ENCODE measurements at places on chromosomes 2 and 18.

DNA sequence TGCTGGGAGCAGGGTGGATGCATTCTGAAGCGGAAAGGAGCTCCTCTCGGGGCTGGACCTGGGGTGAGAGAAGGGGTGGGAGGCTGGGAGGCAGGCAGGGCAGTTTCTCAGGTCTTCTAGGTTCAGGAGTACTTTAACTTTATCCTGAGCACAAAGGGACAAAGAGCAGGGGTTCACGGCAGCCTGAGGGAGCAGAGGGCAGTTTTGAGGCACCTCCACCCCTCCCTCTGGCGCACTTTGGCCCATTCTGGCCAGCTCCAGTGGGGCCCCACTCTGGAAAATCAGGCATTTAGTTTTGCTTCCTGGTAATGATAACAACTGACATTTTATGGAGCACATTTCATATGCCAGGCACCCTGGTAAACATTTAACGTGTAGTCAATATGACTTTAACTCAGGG is 14.3 kb downstream of the B3GNT7 start:
- no peak for DNase-seq

DNA sequence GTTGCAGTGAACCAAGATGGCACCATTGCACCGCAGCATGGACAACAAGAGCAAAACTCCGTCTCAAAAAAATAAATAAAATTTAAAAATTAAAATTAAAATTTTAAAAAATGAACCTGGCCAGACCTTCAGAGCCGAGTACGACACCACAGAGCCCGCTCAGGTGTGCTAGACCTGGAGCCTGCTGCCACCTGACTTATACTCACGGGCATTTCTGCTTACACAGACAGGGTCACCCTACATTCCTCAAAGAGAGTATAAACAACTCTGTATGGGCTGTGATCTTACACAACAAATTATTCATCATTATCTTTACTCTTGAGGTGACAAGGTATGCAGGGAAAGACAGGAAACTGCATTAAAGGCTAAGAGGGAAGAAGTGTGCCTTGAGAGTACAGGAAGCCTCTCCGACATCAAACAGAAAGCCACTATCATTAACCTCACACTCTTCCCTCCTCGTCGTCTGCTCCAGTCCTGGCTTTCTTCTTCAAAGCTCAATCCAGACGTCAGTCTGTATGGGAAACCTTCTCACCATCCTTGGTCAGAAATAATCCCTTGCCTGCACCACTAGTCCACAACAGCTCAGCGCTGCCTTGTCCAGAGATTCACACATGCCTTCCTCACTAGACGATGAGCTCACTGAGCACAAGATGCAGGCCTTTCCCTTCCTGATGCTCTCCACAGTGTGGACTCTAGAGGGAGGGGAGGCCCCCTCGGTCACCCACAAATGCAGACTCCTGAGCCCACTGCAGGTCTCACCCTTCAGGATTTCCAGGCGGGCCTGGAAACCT is 56.2 kb downstream of the UXS1 start:
- DNase-seq, result peak; percentile 37

DNA sequence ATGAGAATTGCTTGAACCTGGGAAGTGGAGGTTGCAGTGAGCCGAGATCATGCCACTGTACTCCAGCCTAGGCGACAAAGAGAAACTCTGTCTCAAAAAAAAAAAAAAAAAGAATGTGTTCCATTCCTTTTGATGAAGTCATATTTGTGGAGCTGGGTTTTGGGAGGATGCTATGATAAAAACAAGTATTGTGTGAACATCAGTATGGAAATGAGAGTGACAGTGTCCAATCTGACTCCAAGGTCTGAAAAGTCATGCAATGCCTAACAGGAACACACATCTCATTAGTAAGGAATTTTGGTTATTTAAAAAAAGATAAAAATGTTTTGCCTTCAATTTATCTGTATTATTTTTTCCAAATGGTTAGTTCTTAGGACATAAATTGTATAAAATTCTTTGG is 11.8 kb downstream of the GCFC2 start:
- DNase-seq, result no peak

DNA sequence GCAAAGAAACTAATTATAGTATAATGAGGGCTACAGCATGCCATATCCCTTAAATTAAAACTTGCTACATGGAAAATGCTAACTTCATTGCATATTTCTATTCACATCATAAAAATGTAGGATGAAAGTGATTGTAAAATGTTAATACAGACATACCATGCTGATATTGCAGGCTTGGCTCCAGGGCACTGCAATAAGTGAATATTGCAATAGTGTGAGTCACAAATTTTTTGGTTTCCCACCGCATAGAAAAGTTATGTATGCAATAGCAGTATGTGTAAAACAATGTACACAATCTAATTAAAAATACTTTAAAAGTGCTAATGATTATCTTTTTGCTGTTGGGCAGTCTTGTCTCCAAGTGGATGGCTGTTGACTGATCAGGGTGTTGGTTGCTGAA is 162.1 kb downstream of the CD8B2 start:
- no peak for DNase-seq

GRCh38 chr2:179349670-179350303 is 85.2 kb upstream of the SESTD1 start:
- no peak for DNase-seq

DNA sequence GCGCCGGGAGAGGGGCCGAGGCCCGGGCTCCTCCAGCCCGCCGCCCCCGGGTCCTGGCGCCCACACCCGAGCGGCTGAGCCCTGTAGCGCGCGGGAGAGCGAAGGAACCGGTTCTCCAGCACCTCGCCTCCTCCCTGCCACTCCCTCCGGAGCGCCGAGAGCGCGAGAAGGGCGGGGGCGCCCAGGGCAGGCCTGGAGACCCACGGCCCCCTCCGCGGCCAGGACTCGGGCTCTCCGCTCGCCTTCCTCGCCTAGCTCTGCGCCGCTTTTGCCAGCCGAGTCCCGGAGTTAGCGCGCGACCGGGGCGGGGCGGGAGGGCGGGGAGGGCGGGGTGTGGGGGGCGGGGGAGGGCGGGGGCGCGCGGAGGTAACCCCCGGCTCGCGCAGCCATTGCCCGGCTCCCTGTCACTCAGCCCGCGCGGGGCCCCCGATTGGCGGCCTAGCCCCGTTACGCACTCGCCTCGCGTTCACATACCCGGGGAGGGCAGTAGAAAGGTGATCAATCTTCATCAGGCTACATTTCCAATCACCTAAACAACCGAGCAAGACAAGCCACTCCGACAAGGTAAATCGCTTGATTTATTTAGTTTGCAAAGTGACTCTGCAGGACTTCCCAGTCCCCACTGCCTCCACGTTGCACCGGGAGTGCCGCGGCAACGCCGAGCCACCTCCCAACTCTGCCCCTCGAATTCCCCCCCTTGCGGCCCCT is at the start of gene OTX1:
Gene OTX1, plus strand, starts transcription at position 497 of the 708 bp plus-strand sequence. CDS start 2,161 bp downstream, outside the sequence.
- DNase-seq, result no peak

- DNase-seq, result peak; percentile 17
These were observed 397.7 kb upstream of the HNRNPA3 start for GRCh38 chr2:176814740-176815367.

DNA sequence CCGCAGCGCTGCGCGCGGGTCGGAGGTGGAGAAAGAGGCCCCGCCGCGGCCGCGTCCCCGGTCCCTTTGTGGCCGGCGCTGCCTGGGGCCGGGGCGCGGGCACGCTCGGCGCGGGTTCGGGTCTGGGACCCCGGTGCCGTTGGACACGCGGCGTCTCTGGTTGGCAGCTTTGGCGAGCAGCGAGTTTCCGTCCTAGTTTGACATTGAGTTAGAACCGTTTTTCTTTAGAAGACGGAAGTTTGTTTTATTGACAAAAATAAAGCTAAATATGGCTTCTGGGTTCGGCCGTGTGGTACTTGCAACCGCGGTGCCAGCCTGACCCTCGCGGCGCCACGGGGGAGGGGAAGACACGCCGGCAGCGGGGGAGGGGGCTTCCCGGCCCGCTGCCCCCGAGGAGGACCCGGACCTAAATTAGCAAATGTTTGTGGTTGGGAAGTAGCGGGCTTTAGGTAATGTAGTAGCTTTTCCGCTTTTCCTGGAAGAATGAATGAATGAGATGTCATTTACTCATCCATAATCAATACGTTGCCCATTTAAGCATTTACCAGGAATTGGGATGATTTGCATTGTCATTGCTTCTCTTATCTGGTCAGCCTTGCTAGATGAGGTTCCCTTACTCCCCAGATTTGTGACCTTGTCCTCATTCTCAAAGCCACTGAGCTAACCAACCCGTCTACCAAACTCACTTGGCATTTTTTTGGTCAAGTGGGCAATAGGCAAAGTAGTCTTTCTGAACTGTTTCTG is 530 bp downstream of the GALNT1 start:
- no peak for DNase-seq

DNA sequence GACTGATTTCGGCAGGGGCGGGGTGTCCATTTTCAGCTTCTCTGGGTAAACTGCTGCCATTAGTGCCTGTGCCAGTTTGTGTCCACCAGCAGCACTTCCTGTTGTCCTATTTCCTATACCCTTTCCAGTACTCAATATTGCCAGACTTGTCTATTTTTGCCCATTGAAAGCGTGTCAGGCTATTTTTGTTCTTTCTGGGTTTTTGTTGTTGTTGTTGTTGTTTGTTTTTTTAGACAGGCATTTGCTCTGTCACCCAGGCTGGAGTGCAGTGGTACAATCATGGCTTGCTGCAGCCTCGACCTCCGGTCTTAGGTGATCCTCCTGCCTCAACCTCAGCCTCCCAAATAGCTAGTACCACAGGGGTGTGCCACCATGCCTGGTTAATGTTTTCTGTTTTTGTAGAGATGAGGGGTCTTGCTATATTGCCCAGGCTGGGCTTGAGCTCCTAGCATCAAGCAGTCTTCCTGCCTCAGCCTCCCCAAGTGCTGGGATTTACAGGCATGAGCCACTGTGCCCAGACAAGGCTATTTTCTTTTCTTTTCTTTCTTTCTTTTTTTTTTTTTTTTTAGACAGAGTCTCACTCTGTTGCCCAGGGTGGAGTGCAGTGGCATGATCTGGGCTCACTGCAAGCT is 8.5 kb downstream of the PRELID3A start:
- DNase-seq, result no peak

DNA sequence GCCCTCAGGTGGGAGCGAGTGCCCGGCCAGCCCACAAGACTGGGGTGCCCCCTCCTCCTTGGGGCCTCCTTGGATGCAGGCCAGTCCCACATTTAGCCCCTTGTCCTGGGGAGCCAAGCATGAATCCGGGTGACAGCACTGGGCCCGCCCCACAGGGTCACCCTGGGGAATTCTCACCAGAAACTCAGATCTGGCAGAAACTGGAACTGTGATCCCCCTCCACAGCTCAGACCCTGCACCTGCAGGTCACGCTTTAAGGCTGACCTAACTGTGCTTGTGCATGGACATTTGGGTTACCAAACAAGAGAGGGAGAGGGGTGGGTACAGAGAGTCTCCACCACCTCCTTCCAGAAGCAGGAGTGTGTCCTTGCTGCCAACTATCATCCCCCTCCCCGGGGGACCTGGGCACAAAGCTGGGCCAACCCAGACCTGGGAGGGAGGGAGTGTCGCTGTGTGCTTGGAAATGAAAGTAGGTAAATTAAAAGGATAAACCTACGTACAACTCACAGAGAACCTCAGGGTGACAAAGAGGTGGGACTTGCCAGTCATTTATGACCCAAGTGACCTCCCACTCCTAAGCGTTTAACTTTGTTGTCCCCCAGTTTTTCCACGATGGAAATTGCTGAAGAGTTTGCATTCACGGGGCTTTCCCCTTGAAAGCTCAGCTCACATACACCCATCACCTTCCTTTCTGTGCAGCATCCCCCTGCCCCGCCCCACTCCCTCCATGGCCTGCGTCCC is 9.1 kb downstream of the ITM2C start:
- no peak for DNase-seq

GRCh38 chr18:68472701-68473295 is 242.1 kb downstream of the TMX3 start:
- no peak for DNase-seq

GRCh38 chr18:2535419-2535910 is 35.8 kb downstream of the METTL4 start:
- no peak for DNase-seq

GRCh38 chr2:219078126-219078525 is 17.4 kb upstream of the IHH start:
- no peak for DNase-seq

- no peak for DNase-seq
These were observed 147.8 kb upstream of the TWIST2 start for GRCh38 chr2:238700117-238700457.

- DNase-seq, result no peak
These were observed 194.5 kb upstream of the SIX3 start for GRCh38 chr2:44746856-44747615.

DNA sequence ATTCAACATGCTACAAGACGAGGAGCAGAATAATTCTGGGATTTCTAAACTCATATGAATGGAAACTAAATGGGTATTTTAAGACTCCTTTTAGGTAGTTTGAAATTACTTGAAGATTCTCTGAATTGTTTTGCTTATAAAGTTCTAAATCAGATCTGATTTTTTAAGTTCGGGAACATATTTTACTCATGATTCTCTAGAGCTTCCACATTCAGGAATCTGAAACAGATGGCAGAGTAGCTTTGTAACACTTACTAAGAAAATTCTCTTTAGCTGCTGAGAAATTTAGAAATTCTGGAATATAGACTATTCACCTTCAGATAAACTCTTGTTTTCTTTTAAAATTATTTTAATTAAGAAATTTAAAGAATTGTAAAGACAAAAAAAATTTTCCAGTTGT is 13.7 kb downstream of the RBBP8 start:
- DNase-seq, result no peak

DNA sequence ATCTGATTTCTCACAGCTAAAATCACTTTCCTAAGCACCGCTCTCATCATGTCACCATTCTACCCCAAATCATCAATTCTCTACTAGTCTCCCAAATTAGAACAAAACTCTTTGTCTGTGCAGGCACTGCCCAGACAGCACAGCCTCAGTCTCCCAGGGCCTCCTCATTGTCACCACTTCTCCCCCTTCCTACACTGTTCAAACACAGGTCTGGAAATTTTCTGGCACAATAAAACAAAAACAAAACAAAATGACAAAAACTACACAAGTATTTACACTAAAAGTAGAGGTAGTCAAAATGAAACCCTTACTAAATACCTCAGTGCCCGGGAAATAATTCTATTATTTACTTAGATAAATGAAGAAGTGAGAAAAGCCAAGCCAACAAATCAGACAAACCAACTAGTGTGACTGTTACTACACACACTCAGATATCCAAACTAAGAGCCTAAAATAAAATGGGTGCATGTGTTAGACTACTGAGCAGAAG is 156.2 kb upstream of the DNMT3A start:
- DNase-seq, result no peak

DNA sequence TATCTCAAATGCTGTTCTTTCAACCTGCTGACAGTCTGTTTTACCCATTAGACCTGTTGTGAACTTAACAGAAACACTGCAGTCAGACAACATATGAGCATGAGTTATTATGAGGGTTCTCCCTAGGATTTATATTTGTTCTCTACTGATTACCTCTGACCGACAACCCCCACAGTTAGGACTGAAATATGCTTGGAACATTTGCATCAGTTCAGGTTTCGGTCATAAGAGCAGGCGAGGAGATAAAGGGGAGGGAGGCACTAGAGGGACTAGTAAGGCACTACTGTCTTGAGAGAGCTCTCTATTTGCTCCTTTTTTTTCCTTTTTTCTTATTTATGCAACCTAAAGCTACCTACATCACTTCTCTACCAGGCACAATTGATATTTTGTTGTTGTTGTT is 133.2 kb upstream of the REG3G start:
- DNase-seq, result no peak
